ENCODE measurements at places on chromosomes 4 and X.

- no peak for DNase-seq
Observed at GRCh38 chr4:1011666-1012033, 224 bp downstream of the FGFRL1 start.

DNA sequence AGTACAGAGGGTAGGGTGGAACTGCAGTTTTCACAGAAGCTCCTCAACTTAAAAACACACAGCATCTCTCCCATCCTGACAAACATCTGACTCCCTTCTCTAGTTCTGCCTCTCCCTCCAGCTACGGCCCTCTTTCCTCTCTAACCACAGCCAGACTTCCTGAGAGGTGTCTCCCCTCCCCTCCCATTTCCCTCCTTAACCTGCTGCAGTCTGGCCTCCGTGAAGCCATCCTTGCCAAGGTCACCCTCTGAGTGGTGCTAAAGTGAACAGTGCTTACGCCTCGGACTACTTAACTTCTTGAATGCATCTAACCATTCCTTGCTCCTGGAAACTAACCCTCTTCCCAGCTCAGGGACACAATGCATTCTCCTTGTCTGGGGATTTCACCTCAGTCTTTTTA lies 53.3 kb downstream of the RTL5 start:
- DNase-seq = no peak

- DNase-seq = no peak
Observed at GRCh38 chr4:16078195-16078760, 5.5 kb downstream of the PROM1 start.

DNA sequence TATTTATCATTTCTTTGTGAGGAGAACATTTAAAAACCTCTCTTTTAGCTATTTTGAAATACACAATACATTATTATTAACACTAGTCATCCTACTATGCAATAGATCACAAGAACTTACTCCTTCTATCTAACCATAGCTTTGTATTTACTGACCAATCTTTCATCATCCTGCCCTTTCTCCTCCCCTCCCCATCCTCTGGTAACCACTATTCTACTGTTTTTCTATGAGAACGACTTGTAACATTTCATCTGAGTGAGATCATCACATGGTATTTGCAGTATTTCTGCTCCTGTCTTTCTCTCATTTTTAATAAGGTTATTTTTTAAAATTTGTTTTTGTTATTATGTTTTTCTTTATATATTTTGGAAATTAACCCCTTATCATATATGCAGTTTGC lies 331.8 kb downstream of the TEX13C start:
- peak; percentile 80 for DNase-seq

DNA sequence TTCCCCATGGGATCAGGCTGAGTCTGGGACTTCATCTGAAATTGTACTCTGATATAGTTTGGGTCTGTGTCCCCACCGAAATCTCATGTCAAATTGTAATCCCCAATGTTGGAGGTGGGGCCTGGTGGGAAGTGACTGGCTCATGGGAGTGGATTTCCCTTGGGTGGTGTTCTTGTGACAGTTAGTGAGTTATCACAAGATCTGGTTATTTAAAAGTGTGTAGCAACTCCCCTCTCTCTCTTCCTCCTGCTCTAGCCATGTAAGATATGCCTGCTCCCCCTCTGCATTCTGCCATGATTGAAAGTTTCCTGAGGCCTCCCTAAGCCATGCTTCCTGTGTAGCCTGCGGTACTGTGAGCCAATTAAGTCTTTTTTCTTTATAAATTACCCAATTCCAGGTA lies 61.0 kb downstream of the RASGEF1B start:
- no peak for DNase-seq

DNA sequence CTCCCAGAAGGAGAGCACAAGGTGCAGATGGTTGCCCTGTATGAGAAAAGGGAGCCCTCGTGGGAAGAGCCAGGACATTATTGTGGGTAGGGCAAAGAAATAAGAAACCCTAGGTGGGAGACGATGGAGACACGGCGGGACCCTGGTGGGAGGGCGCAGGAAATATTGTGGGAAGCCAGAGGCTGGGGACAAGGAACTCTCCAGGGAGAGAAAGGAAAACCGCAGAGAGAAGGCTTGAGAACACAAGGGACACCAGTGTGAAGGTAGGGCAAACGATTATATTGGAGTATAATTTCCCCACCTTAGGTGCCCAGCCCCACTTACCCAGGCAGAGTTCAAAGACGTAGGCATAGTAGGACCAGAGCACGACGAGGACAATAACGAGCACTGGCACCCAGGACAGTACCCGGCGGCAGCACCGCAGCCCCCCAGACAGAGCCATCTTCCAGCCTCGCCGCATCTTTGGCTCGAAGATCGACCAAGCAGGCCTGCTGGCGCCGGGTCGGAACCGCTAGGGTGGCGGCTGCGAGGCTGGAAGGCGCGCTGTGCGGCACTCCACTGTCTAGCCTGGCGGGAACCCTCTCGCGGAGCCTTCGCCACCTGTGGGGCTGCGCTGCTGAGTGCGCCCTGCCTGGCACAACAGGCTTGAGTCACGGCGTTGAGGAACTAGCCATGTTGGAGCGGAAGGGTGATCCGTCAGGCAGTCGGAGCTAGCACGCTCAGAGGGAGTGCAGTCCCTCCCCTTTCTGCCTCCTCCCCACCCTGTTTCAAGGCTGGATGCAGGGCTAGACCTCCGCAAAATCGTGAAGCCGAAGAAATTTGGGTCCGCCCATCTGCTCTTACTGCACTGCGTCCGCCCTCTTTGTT lies at the start of gene ZDHHC15:
TSS of gene ZDHHC15 (minus strand) at position 473 of the 867 bp plus-strand sequence. CDS start at position 460, 13 bp downstream.
- peak; percentile 2 for DNase-seq

DNA sequence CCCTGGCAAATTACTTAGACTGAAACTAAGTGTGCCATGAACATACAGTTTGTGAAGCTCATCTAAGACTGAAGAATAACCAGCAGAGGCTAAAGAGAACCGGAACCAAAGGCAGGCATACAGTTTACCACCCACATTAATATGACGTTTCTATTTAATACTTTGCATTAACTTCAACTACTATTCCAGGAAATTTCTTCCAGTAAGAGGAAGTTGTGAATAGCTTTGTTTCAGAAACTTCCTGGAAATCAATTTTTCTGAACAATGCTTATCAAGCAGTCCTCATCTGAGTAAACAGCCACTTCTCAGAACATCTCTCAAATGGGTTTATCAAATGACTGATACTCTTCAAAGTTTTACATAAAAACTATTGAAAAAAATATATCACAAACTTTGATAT lies 252.7 kb downstream of the OPHN1 start:
- DNase-seq = no peak

- peak; percentile 97 for DNase-seq
Observed at GRCh38 chr4:13484122-13484748, at the start of gene RAB28. Gene RAB28 (minus strand): TSS chr4:13484340.

GRCh38 chr4:110613745-110614144 lies 9.1 kb downstream of the PITX2 start:
- DNase-seq = no peak

GRCh38 chr4:144687466-144687865 lies 41.5 kb downstream of the HHIP start:
- DNase-seq = peak; percentile 42

DNA sequence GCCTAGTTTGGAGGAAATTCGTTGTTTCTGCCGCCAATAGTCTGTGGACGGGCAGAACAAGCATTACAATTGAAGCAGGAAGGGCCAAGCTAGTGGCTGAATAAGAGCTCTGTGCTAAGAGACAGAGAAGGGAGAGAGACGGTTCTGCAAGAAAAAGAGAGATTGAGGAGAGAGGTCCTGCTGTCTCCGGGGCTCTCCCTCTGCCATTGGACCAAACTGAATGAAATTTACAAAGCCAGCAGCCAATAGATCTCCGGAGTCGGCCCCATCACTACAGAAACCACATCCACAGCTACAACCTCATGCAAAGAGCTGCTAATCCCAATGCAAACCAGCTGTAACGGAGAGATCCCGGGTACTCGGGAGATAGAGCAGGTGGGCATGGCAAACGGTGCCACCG lies at the start of gene NLGN4X:
TSS of gene NLGN4X (minus strand) at position 148 of the 400 bp plus-strand sequence. CDS start 77,401 bp downstream, outside the sequence.
- no peak for DNase-seq

GRCh38 chrX:56987741-56988140 lies 7.6 kb downstream of the SPIN3 start:
- no peak for DNase-seq

Data from cardiac fibroblast (primary cell).